ENCODE measurements at places on chromosomes 1 and 21.

GRCh38 chr1:100622966-100623762, 85.2 kb downstream of the GPR88 start:
- DNase-seq = no peak

GRCh38 chr1:40438391-40439015, 11.8 kb upstream of the ZFP69B start:
- no peak for DNase-seq

GRCh38 chr1:109923946-109924275, 13.3 kb downstream of the CSF1 start:
- DNase-seq = no peak

DNA sequence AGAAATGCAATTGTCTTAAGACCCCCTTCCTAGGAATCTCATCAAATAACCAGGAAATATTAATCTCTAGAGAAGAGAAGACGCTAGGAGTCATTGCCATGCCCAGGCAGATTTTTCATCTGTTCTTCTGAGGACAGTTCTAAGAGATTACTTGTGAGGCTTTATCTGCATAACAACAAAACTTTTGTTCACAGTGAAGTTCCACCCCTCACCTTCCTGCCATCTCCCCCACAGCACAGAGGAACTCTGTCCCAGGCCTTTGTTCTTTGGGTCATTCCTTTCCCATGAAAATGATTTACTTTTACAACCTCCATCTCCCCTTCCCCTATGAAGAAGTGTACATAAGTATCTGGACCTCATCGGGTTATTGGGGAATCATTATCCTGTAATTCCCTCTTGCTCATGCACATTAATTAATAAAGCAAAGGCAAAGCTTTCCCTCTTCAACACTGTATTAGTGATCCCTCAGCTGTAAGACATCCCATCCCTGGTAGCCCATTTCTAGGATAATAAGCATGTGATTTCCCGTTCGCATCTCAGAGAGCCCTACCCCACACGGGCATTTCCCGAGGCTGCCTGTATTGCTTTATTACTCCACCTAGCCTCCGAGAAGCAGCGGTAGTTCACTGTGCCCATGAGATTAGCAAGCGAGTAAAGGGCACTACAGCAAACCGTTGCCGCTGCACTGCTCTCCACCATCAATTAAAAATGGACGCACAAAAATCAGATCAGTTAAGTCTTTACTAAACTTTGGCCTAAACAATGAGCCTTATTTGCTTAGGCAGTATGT, 384.4 kb upstream of the CAMK1G start:
- DNase-seq = no peak

DNA sequence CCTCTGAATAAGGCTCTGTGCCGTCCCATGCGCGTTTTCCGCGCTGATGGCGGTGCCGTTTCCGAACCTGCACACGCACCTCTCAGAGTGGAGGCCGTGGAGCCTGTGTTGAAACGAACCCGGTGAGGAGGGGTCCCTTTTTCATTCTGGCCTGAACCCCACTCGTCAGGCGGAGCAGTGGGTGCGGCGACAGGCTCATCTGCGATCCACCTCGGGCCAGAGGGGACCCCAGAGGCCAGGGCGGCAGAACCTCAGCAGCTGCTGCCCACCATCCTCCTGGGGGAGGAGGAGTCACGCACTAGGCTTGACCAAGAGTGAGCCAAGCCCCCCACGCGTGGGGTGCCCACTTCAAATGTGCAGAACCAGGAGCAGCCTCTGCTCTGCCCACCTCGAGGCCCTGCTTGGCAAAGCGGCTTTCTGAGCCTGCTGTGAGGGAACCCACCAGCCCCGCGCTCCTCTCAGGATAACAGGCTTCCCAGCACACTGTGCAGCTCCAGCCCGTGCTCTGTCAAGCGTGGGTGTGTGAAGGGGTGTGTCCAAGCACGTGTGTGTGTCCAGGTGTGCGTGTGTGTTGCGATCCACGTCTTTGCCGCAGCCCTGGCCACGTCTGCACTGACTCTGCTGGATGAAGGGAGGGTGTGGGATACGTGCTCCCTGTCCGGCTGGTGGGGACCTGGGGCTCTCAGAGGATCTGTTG, 6.8 kb downstream of the PRDM16 start:
- no peak for DNase-seq

- no peak for DNase-seq
Observed at GRCh38 chr1:203644661-203645510, 18.3 kb downstream of the ATP2B4 start.

DNA sequence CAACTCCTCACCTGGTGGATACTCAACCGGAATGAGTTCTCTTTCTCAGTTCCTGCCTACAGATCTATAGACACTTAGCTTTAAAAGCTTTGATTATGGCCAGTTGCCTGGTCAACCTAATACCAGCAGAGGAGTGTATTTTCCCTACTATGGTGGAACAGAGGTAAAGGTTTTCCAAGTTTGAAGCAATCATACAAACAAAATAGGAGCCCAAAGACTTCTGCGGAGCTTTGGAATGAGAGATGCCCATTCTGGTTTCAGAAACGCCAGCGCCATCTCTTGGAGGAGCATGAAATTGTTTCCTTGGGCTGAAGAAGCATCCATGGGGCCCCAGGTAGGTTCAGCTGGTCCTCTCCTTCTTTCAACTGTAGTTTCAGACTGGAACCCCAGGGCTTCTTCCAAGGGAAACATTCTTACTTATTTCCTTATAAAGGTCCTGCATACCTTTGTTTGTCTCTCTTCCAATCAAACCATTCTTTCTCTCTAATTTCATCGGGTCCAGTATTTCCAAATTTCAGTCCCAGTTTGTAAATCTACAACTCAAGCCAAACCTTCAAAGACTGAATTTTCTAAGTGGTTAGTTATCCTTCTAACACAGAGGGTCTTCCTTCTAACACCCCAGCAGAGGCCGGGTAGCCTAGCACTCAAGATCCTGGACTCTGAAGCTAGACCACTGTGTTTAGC, 95.9 kb downstream of the KCNJ15 start:
- DNase-seq = no peak

GRCh38 chr1:228088586-228089498, 6.3 kb downstream of the ARF1 start:
- no peak for DNase-seq

- no peak for DNase-seq
Observed at GRCh38 chr1:3558036-3558726, 53.1 kb downstream of the MEGF6 start.

- DNase-seq = no peak
Observed at GRCh38 chr1:202304375-202304774, 37.4 kb downstream of the UBE2T start.

GRCh38 chr1:150981177-150981804, 801 bp upstream of the ANXA9 start:
- no peak for DNase-seq

DNA sequence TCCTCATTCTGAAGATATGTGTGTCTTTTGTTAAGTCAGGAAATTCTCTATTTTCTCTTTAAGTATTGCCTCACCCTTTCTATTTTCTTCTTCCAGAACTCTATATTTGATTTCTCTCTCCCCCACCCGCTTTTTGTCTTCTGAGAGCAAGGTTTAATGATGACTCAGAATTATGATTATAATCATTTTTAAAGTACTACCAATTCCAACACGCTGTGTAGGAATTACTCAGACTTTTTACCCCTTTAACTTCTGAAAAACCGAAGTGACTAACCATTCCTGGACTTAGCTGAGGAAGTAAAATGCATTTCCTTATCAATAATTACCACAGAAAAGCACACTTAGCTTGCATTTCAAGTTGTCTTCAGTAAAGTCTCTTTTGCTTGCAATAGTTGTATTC, 20.8 kb upstream of the SCYL3 start:
- DNase-seq = no peak

- DNase-seq = no peak
Observed at GRCh38 chr1:218686258-218686657, 341.1 kb downstream of the TGFB2 start.
